Stimulated activated CD4-positive, alpha-beta T cell treated with anti-CD3 and anti-CD28 coated beads, Interleukin-12 subunit alpha, Interleukin-12 subunit beta, amount 100 ng/mL, for 48 hours (primary cell): ENCODE measurements at places on chromosomes 11 and 22.

DNA sequence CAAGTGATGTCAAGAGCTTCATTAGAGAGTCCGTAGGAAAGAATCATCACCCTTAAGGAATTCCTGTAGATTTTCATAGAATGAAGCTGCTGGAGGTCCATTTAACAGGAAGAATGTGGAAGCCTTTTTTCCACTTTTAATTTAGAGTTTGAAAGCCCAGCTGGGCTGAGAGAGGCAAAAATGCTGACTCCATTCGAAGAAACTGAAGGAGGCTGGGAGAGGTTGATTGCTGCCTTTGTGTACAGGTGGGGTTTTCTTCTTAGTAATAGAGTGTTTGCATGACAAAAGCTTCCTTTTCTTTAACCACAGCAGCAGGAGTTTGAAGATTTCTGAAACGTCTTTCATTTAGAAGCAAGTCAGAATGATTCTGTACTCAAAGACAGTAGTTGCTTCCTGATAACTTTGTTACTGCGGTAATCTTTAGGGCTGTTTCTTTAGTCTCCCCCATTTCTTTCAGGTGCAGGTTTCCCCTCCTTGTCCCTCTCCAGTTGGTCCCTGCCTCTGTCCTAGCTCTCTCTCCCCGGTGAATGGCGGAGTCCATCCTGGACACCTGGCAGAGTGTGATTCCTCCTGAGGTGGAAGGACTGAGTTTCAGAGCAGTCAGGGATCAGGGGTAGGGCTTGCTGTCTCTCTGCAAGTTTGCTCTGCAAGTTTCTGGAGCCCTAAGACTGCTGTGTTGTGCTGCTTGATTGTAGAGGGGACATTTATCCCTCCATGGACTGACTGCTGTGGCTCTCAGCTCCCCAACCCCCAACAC, 166.2 kb downstream of the LDLRAD3 start:
- DNase-seq, result no peak

DNA sequence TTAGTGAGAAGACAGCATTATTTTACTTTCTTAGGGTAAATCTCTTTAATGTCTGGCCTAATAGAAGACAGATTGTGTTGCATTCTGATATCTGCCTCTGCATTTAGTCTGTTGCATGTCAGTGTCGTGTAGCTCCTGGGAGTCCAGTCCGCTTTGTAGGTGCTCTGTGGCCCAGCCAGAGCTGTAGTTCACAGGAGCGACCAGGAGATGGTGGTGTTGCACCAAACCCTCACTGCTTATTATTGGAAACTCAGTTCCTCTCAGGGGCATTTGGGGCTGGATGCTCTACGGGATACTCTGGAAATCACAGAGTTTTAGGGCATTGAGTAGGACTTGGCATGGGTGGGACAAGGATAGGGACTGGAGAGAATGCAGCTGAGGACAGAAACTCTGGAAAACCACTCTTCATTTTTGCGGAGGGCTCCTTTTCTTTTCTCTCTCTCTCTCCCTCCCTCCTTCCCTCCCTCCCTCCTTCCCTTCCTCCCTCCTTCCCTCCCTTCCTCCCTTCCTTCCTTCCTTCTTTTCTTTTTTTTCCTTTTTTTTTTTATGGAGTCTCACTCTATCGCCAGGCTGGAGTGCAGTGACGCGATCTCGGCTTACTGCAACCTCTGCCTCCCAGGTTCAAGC, 21.7 kb downstream of the MIAT start:
- DNase-seq, result peak; percentile 66

GRCh38 chr11:4493480-4493818, 11.0 kb downstream of the OR52K1 start:
- no peak for DNase-seq

DNA sequence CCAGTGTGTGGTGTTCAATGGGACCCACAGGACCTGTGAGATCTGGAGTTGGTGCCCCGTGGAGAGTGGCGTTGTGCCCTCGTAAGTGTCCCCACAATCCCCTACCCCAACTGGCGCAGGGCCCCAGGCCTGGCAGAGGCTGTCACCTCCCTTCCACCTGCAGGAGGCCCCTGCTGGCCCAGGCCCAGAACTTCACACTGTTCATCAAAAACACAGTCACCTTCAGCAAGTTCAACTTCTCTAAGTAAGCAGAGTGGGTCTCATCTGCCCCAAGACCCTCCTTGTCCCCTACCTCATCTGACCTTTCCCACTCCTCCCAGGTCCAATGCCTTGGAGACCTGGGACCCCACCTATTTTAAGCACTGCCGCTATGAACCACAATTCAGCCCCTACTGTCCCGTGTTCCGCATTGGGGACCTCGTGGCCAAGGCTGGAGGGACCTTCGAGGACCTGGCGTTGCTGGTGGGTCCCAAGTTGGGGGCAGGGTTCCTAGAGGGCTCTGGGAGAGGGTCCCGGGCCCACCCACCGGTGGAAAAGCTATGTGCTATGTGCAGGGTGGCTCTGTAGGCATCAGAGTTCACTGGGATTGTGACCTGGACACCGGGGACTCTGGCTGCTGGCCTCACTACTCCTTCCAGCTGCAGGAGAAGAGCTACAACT, 8.1 kb downstream of the P2RX6 start:
- DNase-seq, result no peak

- no peak for DNase-seq
These were observed 7.2 kb upstream of the RASGRP2 start for GRCh38 chr11:64751136-64751535.

- no peak for DNase-seq
These were observed 2.2 kb upstream of the SCT start for GRCh38 chr11:629237-629583.

GRCh38 chr11:106286881-106287504, 209.5 kb downstream of the AASDHPPT start:
- DNase-seq, result no peak

GRCh38 chr11:122697636-122698167, 42.2 kb downstream of the UBASH3B start:
- no peak for DNase-seq

DNA sequence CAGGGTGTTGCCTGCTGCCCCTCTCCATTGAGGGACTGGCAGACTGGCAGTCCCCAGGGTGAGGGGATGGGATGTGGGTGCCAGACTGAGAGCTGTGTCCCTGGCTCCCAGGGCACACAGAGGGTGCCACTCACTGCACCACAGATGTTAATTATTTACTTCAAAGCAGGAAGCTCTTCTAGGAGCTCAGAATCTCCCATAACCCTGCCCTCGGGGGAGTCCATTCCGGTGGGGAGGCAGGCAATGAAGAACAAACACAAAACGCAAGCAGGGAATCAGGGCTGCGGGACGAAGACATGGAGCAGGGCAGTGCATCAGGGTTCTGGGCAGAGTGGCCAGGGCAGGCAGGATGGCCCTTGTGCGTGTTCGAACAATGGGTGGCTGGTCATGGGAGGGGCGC, 24.4 kb upstream of the FLRT1 start:
- no peak for DNase-seq

GRCh38 chr11:123072762-123073161, 10.8 kb upstream of the HSPA8 start:
- no peak for DNase-seq

DNA sequence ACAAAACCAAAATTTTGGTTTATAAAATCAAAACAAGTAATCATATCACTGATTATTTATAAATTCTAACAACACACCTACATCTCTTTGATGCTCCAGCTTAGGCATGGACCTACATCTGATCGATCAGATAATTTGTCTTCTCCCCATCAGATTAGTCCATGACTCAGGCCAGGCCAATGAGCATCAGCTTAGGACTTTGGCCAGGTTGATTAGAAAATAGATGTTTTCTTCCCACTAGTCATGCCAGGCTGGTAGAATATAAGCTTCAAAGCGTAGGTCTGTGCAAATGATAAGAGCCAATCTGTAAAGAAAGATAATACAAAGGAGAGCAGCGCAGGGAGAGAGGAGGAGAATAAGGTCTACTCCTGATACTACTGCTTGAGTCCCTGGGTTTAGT, 1487.9 kb downstream of the FAM181B start:
- no peak for DNase-seq

GRCh38 chr11:76159303-76159937, 46.9 kb downstream of the WNT11 start:
- DNase-seq, result no peak

DNA sequence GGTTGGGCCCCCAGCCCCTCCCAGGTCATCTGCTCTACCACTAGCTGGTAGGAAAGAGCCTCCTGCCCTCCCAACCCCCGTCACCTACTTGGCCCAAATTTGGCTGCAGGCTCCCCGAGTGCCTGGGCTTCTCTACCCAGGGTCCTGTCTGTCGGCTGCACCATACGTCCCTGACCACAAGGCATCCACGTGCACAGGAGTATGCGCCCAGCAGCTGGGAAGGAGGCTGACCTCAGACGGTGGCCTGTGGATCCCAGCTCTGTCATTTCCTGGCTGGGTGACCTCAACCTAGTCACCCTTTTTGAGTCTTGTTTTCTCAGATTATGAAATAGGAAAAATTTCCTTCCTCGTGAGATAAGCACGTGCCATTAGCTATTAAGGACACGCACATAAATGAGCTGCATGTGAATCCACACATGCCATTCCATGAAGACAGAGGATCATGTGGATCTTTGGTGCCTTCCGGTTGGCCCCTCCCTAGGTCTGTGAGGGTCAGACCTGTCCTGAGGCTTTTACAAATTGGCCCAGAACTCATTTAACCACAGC, 13.7 kb downstream of the CYB561A3 start:
- no peak for DNase-seq

GRCh38 chr22:46066691-46067090, 83.6 kb upstream of the PPARA start:
- DNase-seq, result no peak

- DNase-seq, result no peak
These were observed 213.8 kb downstream of the DSCAML1 start for GRCh38 chr11:117583063-117583801.

DNA sequence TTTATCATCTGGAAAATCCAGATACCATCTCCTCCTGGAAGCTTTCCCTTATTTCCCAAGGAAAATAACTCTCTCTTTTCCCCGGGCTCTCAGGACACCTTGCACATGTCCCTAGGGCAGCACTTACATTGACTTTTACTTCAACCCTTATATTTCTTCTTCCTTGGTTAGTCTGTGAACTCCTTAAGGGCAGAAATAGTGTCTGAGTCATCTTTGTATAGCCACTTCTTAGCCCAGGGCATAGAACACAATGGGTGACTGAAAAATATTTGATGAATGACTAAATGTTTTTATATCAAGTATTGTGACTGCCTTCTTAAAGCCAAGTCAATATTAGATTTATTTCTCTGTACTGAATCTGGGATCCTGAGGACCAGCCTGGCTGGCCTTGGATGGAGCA, 45.4 kb upstream of the MYOD1 start:
- no peak for DNase-seq

DNA sequence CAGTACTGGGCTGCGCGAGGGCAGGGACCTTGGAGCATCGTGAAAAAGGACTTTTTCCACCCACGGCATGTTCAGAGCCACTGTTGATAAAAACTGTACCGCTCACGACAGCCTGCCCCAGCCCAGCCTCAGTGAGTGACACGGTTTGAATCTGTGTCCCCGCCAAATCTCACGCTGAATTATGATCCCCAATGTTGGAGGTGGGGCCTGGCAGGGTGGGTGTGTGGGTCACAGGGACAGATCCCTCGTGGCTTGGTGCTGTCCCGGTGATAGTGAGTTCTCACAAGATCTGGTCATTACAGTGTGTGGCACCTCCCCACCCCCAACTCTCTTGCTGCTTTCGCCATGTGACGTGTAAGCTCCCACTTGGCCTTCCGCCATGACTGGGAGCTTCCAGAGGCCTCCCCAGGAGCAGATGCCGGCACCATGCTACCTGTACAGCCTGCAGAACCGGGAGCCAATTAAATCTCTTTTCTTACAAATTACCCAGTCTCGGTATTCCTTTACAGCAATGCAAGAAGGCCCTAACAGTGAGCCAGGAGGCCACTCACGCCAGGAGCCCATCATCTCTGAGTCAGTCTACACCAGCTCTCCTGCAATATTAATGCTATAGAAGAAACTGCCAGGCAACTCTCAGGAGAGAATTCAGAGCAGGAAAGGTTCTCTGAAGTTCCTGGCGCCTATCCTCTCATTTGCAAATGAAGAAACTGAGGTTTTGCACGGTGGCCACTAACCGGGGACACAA, 1.3 kb downstream of the TOLLIP start:
- no peak for DNase-seq

- DNase-seq, result no peak
These were observed 17.4 kb upstream of the CLMP start for GRCh38 chr11:123212406-123212805.

DNA sequence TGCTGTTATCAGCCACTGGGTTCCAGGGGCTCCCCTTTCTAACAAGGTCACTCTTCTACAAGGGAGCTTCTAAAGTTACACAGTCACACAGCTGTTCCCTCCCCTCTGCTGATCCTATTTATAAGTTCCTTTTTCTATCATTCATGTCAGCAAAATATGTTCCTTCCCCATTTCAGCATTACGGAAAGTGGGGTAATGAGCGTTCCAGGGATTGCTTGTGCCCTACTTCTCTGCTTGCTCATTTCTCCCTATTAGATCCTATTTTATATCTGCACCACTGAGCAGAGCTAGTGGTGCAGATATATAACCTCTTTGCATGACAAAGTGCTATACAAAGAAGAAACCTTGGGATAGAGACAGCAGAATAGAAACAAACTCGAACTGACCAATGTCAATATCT, 22.7 kb upstream of the PLEKHB1 start:
- DNase-seq, result no peak

DNA sequence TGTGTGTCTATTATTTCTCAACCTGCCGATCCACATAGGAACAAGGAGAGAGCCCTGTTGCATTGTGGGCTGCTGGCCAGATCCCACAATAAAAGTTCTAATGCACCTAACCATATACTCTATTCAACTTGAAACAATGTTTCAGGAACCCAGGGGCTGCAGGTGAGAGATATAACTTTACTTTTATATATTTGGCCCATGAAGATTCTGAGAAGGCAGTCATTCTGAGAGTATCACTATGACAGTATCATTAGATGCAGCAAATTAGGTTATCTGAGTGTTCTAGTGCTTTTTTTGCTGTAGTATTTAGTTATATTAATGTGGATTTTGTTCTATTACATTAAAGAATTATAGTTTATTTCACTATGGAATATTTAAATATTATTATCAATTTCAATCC, 655.1 kb upstream of the ARHGAP42 start:
- DNase-seq, result no peak

GRCh38 chr11:116333001-116333535, 439.7 kb downstream of the BUD13 start:
- DNase-seq, result no peak

- DNase-seq, result peak; percentile 81
These were observed at the start of gene POU2AF1 for GRCh38 chr11:111378861-111379601. POU2AF1 (minus strand) TSS chr11:111379275; CDS start chr11:111379177, 98 bp downstream.

GRCh38 chr11:76798671-76799065, 15.5 kb downstream of the TSKU start:
- no peak for DNase-seq

GRCh38 chr22:25654676-25655075, 87.3 kb upstream of the MYO18B start:
- DNase-seq, result no peak

DNA sequence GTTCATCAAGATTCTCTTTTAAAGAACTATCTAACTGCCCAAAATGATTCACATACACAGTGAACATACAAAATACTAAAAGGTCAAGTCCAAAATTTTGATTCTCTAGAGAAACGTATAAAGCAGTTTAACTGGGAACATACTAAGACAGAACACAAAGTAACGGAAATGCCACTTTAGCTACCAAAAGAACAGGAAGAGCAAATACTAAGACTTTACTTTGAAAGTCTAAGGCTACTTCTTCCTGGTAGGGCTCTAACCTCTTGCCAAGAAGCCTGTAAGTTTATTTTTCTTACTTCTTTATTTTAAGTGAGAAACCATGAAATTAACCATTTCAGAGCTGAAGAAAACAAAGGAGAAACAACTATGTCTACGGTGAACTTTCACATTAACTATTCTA, 6.2 kb downstream of the PICALM start:
- DNase-seq, result no peak
